Activated CD8-positive, alpha-beta memory T cell treated with anti-CD3 and anti-CD28 coated beads, Interleukin-2, amount 50 U/mL, for 4 hours (primary cell): ENCODE measurements at places on chromosomes 12 and 14.

DNA sequence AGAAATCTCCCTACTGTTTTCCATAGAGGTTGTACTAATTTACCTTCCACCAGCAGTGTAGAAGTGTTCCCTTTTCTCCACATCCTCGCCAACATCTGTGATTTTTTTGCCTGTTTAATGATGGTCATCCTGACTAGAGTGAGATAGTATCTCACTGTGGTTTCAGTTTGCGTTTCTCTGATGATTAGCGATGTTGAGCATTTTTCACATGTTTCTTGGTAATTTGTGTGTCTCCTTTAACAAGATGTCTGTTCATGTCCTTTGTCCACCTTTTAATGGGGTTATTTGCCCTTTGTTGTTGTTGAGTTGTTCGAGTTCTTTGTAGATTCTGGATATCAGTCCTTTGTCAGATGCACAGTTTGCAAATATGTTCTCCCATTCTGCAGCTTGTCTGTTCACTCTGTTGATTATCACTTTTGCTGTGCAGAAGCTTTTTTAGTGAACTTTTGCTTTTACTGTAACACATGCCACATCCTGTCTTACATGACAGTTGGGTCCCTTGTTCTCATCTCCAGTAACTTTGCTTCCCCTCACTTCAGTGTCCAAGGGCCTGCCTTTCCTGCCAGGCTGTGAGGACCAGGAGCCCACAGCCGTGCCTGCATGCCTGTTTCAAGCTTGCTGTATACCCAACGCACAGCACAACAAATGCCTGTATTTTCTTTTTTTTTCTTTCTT is 64.9 kb downstream of the SPRING1 start:
- no peak for DNase-seq

GRCh38 chr12:92513231-92513730 is 189.5 kb upstream of the PLEKHG7 start:
- no peak for DNase-seq

DNA sequence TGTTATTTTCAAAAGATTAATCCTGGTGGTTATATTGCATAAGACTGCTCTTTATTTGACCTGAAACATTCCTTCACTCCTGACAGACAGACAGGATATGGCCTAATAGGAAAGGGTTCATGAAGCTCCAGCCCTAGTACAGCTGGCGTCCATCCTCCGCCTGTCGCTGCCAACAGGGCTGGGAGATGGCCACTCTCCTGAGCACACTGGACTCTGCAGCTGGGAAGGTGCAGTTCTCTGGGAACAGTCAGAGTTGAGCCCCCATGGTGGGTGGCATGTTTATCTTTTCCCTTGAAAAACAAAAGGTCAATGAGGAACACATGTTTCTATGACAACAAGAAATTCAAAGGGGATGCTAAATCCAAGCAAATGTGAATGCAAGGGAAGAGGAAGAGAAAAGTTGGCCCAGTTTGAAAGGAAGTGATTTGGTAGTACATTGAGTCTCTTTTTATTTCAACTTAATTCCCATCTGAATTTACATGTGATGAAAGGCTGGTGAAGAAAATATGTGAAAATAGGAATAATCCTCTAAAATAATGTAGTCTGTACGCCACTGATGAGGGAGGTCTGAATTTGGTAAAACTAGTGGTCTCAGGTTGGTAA is 89.9 kb upstream of the DCN start:
- no peak for DNase-seq

DNA sequence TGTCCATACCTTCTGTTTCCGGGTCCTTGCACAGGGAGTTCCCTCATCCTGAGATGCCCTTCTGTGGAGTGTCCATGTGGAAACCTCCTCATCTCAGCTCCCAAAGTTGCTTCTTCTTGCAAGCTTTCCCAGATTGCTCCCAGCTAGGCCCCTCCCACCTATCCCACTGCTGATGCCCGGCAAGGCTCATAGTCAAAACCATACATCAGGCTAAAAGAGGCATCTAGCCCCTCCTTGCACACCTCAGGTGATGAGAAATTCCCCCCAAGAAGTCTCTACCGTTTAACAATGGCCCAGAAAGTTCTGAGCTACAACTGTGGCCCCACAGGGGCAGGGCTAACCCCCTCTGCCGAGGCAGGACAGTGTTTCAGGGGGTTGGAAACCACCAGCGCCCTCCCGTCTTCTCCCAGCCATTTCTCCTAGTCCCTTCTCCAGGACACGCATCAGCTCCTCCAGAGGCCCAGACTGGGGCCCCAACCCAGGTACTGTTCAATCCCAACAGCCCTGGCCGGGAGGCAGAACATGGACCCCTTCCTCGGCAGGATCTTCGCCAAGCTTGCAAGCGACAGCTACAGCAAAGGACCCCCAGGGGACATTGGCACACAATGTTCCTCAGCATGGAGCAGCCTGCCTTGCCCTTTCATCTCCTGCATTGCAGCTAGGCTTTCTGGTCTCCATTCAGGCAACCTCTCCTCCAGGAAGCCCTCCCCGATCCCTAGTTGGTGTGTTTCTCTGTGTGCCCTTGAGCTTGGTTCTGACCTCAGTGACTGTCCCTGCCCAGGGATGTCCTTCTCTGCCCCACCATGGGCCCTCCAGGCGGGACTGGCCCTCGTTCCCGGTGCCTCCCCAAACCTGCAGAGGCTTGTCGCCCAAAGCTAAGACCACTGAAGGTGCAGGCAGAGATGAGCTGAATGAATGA is 4.5 kb upstream of the BEGAIN start:
- peak; percentile 5 for DNase-seq

GRCh38 chr12:10690906-10691305 is 17.1 kb upstream of the STYK1 start:
- DNase-seq = no peak

- DNase-seq = no peak
Measured at GRCh38 chr12:98895086-98895651, 250.1 kb downstream of the APAF1 start.

DNA sequence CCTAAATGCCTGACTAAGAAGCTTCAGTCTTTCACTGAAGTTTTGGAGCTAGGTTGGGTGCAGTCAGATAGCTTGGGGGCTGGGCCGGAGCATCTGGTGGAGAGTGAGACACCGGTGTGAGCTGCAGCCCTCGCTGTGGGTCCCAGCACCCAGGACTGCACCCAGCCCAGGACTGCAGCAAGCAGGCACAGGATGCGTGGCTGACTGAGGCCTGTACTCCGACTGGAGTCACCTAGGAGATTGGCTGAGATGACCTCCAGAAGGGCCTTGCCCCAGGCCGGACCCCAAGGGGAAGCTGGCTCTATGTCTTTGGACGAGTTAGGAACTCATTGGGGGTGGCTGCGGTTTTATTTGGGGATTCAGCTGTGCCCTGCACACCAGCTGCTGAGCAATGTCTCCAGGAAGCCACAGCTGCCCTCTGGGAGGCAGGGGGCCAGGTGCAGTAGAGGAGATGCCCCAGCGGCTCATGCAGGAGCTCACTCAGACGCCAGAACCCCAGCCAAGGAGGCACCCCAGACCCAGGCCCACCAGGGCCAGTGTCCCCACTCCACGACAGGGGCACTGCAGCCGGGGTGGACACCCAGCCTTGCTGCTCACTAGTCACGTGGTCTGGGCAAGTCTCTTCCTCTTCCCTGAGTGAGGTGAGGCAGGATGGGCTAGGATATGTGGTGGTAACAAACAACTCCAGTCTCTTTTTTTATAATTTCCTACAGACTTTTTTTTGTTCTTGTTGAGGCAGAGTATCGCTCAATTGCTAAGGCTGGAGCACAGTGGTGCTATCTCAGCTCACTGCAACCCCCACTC is 31.8 kb upstream of the RCOR1 start:
- DNase-seq = no peak

- DNase-seq = no peak
Measured at GRCh38 chr12:131732996-131733615, 22.2 kb downstream of the SFSWAP start.

DNA sequence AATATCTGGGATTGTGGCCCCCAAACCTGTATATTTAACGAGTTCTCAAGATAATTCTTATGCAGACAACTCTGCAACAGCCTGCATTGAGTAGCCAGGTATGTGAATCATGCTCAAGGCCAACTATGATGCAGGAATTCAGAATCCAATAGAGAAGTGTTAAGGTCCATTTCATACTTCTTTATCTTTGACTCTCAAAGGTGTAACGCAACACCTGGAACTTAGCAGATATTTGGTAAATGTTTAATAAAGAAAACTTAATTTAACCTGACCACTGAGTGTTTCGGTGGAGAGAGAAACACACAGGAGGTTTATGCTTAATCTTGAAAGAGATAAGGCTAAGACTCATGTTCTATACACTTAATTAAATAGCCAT is 156.5 kb upstream of the PLEKHG7 start:
- DNase-seq = no peak

DNA sequence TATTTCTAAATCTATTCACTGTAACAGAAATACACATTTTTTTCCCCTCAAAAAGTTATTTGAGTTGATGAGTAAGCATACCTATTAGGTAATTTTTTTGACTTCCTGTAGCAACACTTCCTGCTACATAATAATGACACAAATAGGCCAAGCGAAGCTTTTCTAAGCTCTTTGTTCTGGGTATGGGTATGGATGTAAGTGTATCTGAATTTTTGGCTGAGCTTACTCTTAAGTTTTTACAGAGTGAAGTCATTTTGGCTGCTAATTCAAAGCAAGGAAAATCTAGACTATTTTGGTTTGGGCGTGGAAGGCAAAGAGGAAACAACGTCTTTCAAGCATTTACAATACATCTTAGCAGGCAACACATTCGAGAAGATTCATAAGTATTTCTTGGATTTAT is 1206.0 kb upstream of the FLRT2 start:
- no peak for DNase-seq

- no peak for DNase-seq
Measured at GRCh38 chr14:98137131-98138025, 1134.6 kb downstream of the BCL11B start.

DNA sequence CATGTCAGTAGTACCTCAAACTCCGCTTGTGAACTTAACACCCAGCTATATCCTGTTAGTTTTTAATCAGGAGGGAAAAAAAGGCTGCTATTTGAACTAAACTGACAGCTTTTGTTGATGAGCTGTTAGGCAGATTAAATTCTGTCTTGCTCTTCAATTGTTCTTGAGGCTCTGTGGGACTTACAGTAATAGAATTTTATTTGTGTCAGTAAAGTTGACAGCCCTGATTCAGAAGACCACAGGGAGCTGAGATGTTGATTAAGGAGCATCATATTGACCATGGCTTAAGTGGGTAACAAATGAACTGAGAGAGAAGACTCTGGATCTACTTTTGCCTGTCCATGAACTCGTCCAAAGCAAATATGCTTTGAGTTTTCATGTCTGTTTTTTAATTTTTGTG is 622.9 kb downstream of the DIO2 start:
- DNase-seq = no peak

- no peak for DNase-seq
Measured at GRCh38 chr14:32823706-32824105, 115.0 kb upstream of the NPAS3 start.

GRCh38 chr14:63237791-63238190 is 33.5 kb downstream of the RHOJ start:
- DNase-seq = no peak

DNA sequence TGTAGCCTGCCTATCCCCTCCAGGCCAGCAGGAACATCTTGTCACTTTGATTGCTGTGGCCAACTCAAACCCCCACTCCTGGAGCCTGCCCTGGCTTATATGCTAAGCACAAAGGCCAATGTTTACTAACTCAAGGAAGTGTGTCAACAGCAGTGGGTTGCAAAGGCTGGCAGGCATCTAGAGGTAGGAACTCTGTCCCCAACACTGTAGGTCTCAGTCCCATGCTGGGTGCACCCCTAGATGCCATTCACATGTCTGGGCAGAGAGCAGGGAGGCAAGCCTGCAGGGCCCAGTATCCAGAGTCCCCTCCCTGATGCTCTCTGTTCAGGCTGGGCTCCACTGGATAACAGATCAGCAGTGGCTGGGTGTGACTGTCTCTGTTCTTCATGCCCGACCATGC is 1.6 kb upstream of the HPD start:
- DNase-seq = no peak

DNA sequence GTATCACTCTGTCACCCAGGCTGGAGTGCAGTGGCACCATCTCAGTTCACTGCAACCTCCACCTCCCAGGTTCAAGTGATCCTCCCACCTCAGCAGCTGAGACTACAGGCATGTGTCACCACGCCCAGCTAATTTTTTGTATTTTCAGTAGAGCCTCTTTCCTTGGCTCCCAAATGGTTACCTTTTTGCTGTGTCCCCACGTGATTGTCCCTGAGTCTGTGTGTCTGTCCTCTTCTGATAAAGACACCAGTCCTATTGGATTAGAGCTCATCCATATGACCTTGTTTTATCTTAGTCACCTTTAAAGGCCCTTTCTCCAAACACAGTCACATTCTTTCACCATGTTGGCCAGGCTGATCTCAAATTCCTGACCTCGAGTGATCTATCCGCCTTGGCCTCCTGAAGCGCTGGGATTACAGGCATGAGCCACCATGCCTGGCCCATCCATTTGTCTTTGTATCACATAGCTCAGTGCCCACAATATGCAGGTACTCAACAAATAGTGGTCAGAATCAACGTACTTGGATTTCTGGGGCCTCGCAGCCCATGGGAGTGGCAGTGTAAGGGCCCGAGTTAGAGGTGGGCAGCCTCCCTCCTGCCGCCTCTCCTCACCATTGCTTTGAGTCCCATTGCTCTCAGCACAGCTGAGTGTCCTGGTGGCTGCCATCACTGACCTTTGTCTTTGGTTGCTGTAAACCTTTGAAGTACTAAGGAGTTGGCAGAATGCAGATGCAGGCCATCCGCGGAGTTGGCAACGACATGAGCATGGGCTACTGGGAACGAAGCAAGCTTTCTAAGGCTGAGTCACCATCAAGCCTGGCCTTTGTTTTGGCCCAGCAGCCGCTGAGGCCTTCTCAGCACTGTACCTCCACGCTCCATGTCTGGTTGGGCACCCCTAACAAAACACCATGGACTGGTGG is 9.3 kb downstream of the TPCN1 start:
- DNase-seq = no peak

DNA sequence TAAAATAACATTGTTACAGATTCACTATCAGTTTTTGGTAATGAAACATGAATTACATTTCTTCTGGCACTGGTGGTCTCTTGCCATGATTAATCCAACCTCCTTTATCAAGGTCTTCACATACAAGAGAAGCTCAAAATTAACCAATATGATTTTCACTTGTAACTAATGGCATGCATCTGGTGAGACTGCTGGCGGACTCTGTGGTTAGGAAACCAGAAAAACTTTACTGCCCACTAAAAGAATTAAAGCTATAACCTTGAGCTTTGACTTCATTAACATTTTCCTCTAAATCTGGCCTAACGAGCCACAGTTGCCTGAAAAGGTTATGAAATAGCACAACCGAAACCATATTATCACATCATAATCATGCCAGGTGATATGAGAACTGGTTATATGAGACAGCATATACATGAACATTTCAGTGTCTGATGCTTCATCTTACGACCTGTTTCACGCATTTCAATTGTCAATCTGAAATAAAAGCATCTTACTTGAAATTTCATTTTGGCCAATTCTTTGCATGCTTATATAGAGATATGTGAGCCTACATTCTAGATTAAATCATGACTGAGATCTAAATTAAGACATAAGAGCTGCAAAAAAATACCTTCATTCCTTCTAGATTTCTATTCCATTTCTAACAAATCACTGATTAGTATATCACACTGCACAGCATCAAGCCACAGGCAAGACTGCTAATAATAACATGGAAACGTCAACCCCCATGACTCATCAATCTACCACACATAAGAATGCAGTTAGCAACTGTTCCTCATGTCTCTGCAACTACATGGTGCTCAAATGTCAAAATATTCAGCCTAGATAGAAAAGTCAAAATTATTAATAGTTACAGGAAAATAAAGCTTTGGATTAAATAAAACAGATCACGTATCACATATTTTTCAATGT is 89.3 kb downstream of the OSBPL8 start:
- DNase-seq = no peak
